Myometrial cell (primary cell): ENCODE measurements at places on chromosomes 12 and 14. TPM values are rescaled to one million over a fixed set of nuclear protein-coding genes. Genes with fewer than 3 reads are reported as not detected.

The STYX gene
- 15.9 and 17.7 TPM in 2 replicates for total RNA-seq

The FOXG1 gene
- total RNA-seq: not detected in 2 replicates

The PRH2 gene
- not detected in 2 replicates for total RNA-seq

The SFSWAP gene
- total RNA-seq: 12.7 and 14.4 TPM in 2 replicates

The NCAPD2 gene
- 101 TPM in 2 replicates for total RNA-seq

The KRT73 gene
- not detected in 2 replicates for total RNA-seq

The SMIM41 gene
- total RNA-seq: not detected in 2 replicates

The MGAT2 gene
- total RNA-seq: 95.0 and 103 TPM in 2 replicates

The APOF gene
- not detected in 2 replicates for total RNA-seq

The NOVA1 gene
- 3.2 and 6.6 TPM in 2 replicates for total RNA-seq

The MUCL1 gene
- total RNA-seq: not detected in 2 replicates

The BATF gene
- total RNA-seq: not detected in 2 replicates

The MYH7 gene
- total RNA-seq: not detected in 2 replicates

The GPR137C gene
- total RNA-seq: 0.29 and 0.35 TPM in 2 replicates

The KRT82 gene
- total RNA-seq: not detected in 2 replicates

The PTGDR gene
- total RNA-seq: not detected in 2 replicates

The FAM90A1 gene
- total RNA-seq: under 0.01 and 0.18 TPM in 2 replicates

The PIWIL1 gene
- not detected in 2 replicates for total RNA-seq
